LNCaP clone FGC (cell line): ENCODE measurements at places on chromosomes 13 and 19.

GRCh38 chr13:110116072-110116487 is 190.9 kb downstream of the COL4A1 start:
- no peak for DNase-seq

GRCh38 chr13:70347947-70348620 is 239.8 kb upstream of the KLHL1 start:
- no peak for DNase-seq

GRCh38 chr13:21913010-21913409 is 242.1 kb downstream of the FGF9 start:
- DNase-seq, result no peak

GRCh38 chr19:1355568-1356507 is 27.9 kb upstream of the NDUFS7 start:
- DNase-seq, result peak; percentile 49

GRCh38 chr13:107079423-107080049 is 511.6 kb upstream of the ARGLU1 start:
- no peak for DNase-seq

DNA sequence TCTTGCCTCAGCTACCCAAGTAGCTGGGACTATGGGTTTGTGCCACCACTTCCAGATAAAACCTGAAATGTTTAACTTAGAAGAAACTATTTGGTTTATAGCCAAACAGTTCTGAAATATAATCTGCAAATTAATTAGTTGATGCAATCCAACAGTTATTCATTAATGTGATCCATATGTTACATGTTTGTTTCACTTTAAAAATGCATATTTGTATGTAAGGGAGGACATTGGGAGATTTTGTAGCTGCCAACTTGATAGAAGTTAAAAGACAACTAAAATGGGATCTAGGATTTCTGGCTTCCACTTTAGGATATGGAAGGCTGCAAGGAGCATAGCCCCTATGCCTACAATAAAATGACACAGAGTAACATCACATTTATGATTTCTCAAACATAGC is 532.5 kb upstream of the SLC10A2 start:
- DNase-seq, result no peak

DNA sequence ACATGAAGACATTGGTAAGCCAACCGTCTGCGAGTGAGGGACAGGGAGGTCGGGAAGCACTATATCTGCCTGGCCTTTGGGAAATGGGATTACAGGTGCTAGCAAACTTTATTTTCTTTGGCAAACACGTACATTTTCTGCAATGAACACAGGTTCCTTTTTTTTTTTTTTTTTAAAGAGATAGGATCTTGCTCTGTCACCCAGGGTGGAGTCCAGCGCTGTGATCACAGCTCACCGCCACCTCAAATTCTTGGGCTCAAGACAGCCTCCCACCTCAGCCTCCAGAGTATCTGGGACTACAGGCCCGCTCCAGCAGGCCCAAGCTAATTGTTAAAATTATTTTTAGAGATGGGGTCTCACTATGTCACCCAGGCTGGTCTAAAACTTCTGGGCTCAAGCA is 24.2 kb downstream of the ELAVL1 start:
- no peak for DNase-seq

- no peak for DNase-seq
These were observed 4.2 kb upstream of the ZIC2 start for GRCh38 chr13:99977334-99977911.

DNA sequence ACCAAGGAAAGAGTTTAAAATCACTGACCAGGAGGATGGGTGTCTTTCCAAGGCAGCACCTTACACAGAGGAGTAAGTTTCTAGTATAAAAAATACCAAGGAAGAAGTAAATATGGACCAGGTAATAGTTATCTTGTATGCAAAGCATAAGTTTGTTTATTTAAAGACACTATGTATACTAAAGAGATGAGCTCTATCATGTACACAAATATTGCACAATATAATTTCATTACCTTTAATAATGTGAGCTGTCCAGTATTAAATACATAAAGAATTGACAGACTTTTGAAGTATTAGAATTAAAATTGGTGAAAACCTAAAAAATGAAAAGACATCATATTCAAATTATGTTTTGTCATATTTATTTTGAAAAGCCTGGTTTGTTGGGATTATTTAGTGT is 322.0 kb upstream of the MIR17HG start:
- no peak for DNase-seq

DNA sequence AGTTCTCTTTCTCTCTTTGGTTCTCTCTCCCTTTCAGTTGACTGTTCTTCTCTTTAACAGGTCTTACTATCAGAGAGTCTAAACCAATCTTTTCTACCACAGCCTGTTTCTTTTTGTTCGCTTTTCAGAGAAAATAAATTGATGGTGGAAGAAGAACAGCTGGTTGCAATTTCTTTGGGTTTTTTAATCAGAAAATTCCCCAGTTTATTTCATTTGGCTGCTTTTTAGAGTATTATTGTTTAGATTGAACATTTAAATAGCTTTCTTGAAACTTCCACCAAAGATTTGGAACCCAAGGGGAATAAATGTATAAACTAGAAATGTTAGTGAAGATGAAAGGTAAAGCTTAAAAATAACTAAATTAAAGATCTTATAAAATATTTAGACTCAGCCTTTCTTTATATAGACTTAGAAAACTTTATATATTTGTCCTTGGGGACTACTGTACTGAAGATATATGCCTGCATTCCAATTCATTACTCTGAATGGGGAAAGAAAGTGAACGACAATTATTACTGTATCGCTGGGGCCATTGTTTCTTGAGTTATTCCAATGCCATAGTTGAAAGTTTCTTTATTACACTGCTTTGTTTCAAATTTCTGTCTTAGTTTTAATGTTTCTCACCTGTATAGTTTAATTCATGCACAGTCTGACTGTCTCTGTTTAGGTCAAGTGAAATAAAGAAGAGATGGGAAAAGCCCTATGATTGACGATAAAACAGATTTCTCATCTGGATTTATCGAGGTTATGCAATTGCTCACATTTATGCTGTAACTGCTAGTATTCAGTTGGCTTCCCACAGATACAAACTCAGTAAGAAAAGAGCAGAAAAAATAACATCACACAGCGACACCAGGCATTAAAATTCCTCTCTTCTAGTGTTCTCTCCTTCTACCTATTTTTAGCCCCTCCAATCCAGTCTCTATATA is 169.4 kb upstream of the CSNK1A1L start:
- DNase-seq, result no peak

DNA sequence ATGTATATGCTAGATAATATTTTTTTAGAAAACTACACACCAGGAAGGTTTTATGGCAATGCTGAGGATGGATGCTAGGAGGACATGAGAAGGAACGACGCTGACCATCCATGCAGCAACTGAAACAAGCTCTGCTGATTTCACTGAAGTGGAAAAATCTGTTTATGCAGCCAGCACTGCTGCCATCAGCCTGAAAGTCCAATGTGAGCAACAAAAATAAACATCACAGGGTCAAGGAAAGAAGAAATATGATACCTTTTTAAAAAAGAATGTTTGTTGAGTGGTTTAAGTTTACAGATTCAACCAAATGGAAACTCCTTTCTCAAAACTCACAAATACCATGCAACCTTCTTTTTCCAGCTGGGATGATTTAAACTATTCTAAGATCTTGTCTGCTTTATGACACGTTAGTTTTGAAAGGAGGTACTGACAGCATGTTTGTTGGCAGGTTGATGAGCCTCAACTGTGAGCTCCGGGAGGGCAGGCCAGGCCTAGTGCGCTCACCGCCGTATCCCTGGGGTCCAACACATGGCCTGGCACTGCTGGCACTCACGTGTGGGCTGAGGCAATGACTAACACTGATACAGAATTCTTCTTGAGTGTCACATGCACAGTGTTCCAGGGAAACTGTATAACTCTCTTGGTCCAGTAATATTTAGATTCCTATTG is 46.8 kb downstream of the LATS2 start:
- peak; percentile 55 for DNase-seq
